Small intestine (tissue), 16 donors: ENCODE measurements at places on chromosomes 6 and 20. TPM values are rescaled to one million over a fixed set of nuclear protein-coding genes. Genes with fewer than 3 reads are reported as not detected.

KCNK15 gene
- polyA plus RNA-seq, result not detected

GRCh38 chr6:11462742-11463397 lies 74.7 kb upstream of the TMEM170B start:
- no peak overlapping the region for H3K27ac ChIP-seq
- H3K36me3 ChIP-seq, result no peaks in the 10 kb centered on the region
- H3K4me3 ChIP-seq, result no peak overlapping the region
- H3K4me1 ChIP-seq, result no peaks in the 10 kb centered on the region
- DNase-seq, result no peak

DNA sequence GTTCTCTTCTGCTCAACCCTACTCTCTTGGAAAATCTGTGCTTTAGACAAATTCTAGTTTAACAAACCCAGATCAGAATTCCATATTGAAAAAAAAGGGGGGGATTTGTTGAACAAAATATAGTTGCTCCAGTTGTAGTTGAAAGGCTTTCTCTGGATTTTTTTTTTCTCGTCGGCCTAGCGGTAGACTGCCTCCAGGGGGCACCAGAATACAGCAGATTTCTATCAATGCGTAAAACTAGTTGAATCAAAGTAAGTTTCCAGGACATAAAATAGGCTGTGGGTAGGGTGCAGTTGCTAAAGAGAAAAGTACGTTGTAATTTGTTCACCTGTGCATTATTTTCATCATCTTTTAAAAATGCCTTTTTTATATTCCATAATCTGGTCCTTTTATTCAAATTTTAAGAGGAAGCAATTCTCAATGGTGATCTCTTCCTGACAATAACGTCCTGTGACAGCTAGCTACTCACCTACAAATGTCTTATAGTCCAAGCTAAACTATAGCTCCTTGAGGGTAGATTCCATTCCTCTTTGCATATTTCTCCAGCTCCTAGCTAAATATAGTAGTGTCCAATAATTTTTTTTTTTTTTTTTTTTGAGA lies 105.4 kb downstream of the PERP start:
- H3K4me3 ChIP-seq, result no peak overlapping the region
- H3K4me1 ChIP-seq, result no peaks in the 10 kb centered on the region
- DNase-seq, result peak; percentile 76
- no peak overlapping the region for H3K27ac ChIP-seq

DNA sequence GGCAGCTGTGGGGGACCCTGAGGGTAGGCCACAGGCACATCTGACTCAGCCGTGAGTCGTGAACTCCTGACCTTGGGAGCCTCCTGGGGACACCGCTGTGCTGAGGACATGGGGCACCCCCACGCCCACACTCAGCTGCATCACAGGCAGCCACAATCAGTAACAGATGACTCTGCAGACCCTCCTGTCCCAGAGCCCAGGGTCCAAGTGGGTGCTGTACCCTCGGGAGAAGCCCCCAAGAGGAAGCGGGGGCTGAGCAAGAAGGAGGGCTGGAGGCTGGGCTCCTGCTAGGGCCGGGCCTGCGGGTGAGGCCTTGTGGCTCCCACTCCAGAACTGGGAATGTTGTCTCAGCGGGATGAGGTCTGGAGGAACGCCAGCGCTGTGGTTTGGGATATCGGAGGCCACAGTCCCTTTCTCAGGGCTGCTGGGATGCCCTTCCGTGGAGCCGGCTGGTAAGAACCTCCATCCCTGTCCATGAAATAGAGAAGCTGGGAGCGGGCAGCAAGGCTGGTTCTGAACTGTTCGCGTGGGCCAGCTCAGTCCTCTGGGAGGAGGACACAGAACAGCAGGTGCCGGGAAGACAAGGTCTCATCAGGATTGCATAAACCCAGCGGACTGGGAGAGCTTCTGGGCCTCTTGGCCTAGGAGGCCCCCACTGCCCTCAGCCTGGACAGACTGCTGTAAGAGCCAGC lies 3.1 kb upstream of the LAMA5 start:
- no peaks in the 10 kb centered on the region for H3K27me3 ChIP-seq
- no peaks in the 10 kb centered on the region for H3K36me3 ChIP-seq
- DNase-seq, result no peak

DNA sequence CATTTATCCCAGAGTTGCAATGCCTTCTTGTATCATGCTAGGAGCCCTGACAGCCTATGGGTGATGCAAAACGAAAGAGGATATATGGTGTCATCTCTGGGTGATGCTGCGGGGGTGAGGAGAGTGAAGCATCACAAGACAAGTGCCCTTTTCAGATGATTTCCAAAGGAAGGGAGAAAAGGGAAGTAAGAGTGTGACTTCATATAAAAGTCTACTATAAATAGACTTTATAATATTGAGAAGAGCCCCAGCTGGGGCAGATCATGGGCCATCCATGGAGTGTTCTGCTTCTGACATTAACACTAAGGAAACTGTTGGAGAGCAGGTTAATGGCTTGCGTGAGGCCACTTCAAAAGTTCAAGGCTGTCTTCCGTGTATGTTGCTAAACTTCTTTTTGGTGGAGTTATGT lies 4.4 kb downstream of the CD83 start:
- no peak overlapping the region for H3K27ac ChIP-seq
- peaks cover 5% of the 10 kb centered on the region for H3K4me1 ChIP-seq
- no peaks in the 10 kb centered on the region for H3K36me3 ChIP-seq

DNA sequence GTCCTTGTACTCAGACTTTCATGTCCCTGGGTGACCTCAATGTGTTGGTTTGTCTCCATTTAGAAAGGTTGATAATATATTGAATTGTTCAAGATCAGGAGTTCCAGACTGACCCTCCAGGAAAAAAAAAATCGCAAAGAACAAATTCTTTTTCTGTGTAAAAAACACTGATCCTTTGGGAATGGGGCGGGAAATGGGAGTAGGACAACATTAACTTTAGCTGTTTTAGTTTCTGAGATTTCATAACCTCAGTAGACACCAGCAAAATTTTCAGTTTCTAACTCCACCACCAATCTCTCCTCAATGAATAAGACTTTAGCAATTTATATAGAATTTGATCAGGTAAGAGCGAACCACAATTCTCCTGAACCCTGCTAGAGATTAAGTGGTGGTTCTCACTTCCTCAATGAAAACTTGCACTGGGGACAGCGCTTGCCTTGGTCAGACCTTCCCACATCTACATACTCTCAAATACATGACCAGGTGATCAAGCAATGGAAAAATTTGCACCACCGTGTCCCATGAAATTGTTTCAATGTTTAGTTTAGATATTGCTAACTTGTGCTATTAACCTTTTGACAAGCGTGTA lies 231.2 kb upstream of the PLN start:
- H3K36me3 ChIP-seq, result no peaks in the 10 kb centered on the region
- no peaks in the 10 kb centered on the region for H3K4me1 ChIP-seq
- no peak overlapping the region for H3K27ac ChIP-seq
- H3K27me3 ChIP-seq, result no peaks in the 10 kb centered on the region

DNA sequence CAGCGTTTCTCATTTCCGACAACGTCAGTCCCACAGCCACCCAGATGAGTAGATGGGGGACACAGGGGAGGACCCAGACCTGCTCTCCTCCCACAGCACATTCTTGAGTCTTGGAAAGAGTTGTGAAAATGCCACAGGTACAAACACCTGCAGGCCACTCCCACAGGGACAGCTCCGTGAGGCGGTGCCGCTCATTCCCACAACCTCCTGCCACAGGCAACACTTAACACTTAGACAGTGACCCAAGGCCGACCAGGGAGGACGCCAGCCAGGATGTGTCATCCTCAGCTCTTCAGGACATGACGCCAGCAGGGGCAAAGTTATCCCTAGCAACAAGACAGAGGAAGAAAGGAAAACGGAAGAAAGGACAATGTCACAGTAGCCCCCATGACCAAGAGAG lies 22.9 kb upstream of the HLA-B start:
- DNase-seq, result peak; percentile 87
- no peaks in the 10 kb centered on the region for H3K36me3 ChIP-seq
- H3K4me3 ChIP-seq, result no peak overlapping the region
- H3K27me3 ChIP-seq, result no peaks in the 10 kb centered on the region

DNA sequence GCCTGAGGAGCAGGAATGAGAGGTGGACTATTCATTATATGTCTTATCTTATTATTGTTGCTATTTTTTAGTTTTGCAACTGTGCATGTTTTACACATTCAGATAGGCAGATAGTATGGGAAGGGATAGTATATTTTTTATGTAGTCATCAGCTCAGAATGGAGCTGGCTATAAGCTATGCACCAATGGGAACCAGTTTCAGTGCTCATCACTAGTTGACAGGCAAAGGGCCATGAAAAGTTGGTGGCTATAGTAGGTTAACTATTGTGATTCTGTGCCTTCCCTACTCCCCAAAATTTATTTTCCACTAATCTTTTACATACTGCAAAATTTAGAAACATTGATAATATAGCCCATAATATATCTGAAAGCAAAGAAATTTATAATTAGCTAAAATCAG lies 5.3 kb upstream of the UBD start:
- H3K4me3 ChIP-seq, result no peak overlapping the region
- H3K27ac ChIP-seq, result no peak overlapping the region
- no peak for DNase-seq
- H3K36me3 ChIP-seq, result no peaks in the 10 kb centered on the region
- no peaks in the 10 kb centered on the region for H3K27me3 ChIP-seq
- H3K4me1 ChIP-seq, result no peaks in the 10 kb centered on the region
